ENCODE measurements at places on chromosomes 4 and X.
A peak's percentile ranks its signal among the peaks of the same experiment; 100 is the strongest.

- DNase-seq = no peak
Measured at GRCh38 chr4:25100021-25100555, 60.2 kb downstream of the SEPSECS start.

- no peak for DNase-seq
Measured at GRCh38 chr4:136484996-136485395, 1047.3 kb downstream of the PCDH18 start.

- DNase-seq = no peak
Measured at GRCh38 chr4:153488006-153488891, 22.1 kb downstream of the TMEM131L start.

GRCh38 chr4:39134683-39135306 lies 47.5 kb upstream of the WDR19 start:
- no peak for DNase-seq

DNA sequence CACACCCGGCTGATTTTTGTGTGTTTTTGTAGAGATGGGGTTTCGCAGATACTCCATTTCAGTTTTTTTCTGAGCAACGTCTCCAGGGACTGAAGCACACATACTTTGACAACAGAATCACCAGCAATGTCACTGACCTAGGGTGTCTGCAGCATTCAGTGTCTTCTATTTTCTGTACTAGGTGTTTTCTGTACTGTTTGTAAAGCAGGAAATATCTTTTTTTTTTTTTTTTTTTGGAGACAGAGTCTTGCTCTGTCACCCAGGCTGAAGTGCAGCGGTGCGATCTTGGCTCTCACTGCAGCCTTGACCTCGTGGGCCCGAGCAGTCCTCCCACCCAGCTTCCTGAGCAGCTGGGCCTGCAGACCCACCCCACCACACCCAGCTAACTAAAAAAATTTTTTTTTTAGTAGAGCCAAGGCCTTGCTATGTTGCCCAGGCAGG lies 8.9 kb downstream of the ADD1 start:
- peak; percentile 76 for DNase-seq

DNA sequence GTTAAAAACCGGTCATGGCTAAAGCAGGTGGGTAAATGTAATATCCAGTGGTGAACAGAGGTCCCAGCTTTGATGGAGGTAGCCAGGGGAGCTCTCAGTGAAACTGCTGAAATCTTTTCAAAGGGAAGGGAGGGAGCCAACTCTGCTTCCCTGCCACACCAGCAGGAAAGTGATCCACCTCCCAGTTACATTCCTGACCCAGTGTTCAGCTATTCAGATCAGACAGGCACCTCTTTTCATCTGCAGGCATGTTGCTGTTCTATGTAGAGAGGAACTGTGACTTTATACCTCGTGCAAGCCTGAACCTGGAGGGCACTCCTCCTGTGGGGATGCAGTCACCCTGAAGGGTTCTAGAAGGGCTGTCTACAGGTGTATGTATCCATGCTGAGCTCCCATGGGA lies 37.6 kb downstream of the DCLK2 start:
- no peak for DNase-seq

DNA sequence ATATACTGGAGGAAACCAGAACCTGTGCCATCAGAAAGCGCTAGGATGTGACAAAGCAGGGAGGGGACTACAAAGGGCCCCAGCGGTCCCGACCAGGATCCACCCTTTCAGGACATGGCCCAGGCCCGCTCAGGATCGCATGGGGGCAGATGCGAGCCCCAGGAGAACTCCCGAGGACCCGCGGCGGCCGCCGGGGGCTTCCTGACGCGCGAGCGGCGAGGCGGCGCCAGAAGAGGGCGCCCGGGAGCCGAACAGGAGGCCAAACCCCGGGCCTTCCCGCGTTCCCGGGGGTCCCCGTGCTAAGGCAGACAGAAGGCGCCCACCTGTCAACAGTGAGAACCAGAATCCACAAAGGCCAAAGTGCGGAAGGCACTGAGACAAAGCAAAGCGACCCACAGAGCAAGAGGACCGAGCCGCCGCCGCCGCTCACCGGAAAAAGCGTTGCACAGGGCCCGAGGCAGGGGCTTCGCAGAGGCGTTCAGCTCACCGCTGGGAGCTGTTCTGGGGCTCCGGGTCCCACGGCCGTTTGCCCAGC lies 7.3 kb upstream of the OPN1LW start:
- peak; percentile 61 for DNase-seq

GRCh38 chr4:18630218-18631110 lies 608.9 kb upstream of the LCORL start:
- no peak for DNase-seq

DNA sequence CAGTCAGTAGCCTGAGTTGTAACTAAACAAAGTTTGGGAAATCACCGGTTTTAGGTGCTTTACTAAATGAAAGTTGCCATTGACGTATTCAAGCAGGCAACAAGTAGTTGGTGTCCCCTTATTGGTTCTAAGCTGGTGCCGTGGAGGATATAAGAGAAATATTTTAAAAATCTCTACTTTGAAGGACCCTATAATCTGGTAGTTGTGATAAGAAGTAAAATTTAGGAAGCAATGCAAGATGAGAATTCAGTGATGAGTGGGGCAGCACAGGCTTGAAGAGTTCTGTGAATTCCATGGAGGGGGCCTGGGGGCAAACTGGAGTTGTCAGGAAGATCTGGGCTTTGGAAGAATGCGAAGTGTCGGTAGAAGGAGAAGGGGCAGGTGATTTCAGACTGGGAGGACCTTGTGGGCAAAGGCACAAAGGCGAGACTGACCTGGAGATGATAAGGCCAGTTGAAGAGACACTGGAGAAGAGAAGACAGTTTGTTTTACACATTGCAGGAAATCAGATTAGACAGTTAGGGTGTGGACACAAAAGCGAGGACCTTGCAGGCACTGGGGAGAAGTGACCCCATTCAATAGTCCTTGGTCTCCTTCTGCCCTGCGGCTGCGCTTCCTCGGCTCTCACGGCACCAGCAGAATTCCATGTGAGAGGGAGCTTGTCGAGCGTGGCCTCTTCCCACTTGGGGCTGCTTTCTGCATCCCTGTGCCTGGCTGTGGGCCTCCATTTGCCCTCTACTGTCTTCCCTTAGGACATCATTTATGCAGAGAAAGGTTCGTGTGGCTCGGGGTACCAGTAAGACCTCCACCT lies 1.3 kb downstream of the RHOH start:
- DNase-seq = peak; percentile 92

DNA sequence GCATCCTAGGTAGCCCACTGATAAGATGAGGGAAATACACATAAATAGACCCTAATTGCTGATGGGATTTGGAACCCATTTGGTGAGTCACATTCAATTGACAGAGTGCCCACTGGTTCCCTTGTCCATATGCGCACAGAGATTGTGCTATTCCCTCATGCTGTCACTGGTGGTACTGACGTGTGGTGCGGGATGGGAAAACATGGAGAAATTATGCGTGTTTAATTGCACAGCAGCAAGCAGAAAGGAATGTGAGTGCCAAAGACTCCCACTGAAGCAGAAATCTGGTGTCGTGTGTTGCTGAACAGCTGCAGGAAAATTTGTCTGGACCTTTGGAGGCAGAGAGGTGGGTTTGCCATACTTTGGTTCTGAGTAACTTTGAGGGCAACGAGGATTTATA lies 92.2 kb downstream of the NHSL2 start:
- no peak for DNase-seq

GRCh38 chrX:112941209-112941837 lies 100.7 kb upstream of the AMOT start:
- DNase-seq = no peak

GRCh38 chr4:86791126-86791525 lies 58.1 kb downstream of the SLC10A6 start:
- no peak for DNase-seq

GRCh38 chr4:40909363-40909876 lies 159.7 kb downstream of the NSUN7 start:
- DNase-seq = peak; percentile 44

GRCh38 chr4:73917081-73917501 lies 47.9 kb downstream of the CXCL1 start:
- DNase-seq = no peak

GRCh38 chr4:98148856-98149255 lies 5.6 kb upstream of the STPG2 start:
- no peak for DNase-seq

- no peak for DNase-seq
Measured at GRCh38 chr4:101135371-101136010, 211.8 kb downstream of the PPP3CA start.
